ENCODE measurements at places on chromosomes 5 and 9.

- DNase-seq: no peak
Observed at GRCh38 chr5:111810112-111810511, 53.1 kb upstream of the NREP start.

DNA sequence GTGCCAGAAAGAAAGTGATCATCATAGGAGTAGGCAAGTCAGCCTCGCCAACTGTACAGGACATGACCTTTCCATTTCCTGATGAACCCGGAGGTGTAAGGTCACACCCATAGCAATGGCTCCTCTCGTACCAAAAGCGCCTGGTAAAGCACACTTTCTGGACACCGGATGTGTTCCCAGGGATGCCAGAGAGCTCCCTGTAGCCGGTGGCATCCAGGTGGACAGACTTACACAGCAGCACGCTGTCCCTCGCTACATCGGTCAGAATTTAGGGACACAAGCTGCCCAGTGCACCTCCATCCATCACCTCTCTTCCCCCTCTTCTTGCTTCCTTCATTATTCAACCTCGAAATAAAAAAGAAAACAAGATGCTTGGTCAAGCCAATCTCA lies 105.4 kb downstream of the SYK start:
- no peak for DNase-seq

- peak; percentile 53 for DNase-seq
Observed at GRCh38 chr9:130893341-130894101, 3.1 kb downstream of the QRFP start.

GRCh38 chr5:1649554-1649953 lies 125.8 kb upstream of the LPCAT1 start:
- DNase-seq: no peak

Measured in CD4-positive, alpha-beta T cell treated with Interferon gamma for 1 hour (primary cell).